ENCODE measurements at places on chromosomes 5 and 9. TPM values are rescaled to one million over a fixed set of nuclear protein-coding genes. Genes with fewer than 3 reads are reported as not detected.

- DNase-seq, result no peak
Measured at GRCh38 chr9:103789686-103790085, 304.4 kb upstream of the SMC2 start.

DNA sequence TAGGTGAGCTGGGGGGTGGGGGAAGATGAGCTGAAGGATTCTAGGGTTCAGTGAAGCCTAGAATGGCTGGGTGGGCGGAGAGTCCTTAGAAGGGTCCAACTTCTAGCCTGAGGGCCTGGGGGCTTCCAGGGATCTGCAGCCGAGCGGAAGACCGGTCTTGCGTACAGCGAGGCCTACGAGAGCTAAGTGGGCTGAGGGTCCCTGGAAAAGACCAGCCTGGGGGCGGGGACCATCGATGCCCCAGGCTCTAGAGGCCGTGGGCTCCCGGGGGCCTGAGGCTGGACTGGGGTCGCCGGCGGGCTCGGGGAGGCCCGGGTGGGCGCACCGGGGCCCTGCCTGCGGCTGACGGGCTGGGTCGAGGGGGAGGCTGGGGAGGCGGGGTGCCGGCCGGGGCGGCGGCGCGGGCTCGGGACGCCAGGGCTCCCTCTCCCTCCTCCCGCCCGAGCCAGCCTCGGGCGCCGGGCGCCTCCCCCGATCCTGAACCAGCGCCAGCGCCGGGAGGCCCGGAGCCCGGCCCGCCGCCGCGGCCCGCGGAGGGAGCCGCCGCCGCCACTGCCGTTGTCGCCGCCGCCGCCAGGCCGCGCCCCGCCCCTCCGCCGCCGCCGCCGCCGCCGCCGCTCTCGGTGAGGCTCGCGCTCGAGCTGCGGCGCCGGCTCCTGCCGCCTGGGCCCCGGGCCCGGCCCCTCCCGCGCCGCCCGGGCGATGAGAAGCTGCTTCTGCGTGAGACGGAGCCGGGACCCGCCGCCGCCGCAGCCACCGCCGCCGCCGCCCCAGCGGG is at the start of gene MVB12B:
Gene MVB12B (plus strand): TSS at position 602 of the 778 bp plus-strand sequence. CDS start 101 bp downstream, at position 703.
- no peak for DNase-seq

The KIF12 gene
- not detected for total RNA-seq

GRCh38 chr5:169795338-169795737 is 158.3 kb downstream of the DOCK2 start:
- no peak for DNase-seq

The GZMA gene
- not detected for total RNA-seq

The SLC34A3 gene
- total RNA-seq, result not detected

DNA sequence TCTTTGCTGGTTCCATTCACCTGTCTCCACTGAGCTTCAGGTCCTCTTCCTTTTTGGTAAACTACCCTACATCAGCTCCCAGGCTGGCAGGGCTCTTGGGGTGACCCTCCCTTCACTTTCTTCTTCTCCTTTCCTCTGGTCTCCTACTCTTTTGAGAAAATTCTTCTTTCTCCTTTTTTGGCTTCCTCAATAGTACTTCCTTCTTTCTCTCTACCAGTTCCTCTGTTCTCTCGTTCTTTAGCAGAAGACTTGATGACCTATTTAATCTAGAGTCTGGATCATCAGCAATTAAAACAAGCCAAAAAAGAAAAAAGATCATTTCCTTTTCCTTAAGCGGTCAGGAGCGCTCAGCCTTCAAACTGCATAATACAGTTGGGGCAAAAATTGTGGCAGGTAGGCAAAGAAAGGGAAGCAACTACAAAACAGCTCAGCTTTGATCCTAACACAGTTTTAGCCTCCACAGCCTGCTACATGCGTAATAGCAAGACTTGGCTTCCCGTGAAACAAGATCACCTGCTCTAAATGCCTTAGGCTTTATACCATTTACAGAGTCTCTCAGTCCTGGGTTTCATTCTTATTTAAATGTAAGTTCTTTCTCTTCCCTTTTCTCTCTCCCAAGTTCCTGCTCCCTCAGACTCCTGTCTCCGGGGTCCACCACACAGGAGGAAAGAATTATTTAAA is 14.0 kb upstream of the GSN start:
- no peak for DNase-seq

The PCDHGA3 gene
- 8.9 TPM for total RNA-seq

DNA sequence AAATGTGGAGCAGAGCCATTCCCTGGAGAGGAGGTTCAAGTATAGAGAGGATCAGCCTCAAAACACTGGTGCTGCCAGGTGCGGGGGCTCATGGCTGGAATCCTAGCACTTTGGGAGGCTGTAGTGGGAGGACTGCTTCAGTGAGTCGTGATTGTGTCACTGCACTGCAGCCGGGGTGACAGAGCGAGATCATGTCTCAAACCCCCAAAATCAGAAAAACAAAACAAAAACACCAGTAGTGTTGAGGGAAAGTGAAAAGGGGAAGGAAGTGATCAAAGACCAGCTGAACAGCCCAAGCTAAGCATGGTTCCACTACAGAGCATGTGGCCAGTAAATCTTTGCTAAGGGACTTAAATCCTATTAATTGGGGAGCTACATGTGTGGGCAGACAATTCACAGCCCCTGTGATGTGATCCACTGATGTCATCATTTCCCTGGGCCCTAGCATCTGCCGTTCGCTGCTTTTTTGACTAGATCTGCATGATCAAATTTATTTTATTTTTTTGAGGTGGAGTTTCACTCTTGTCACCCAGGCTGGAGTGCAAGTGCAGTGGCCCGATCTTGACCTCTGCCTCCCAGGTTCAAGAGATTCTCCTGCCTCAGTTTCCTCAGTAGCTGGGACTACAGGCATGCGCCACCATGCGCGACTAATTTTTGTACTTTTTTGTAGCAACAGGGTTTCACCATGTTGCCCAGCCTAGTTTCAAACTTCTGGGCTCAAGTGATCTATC is 2.7 kb upstream of the PCBD2 start:
- no peak for DNase-seq

Measured in right atrium auricular region (tissue), 2 donors.